ENCODE measurements at places on chromosomes 6 and 20. TPM values are rescaled to one million over a fixed set of nuclear protein-coding genes. Genes with fewer than 3 reads are reported as not detected.
A peak's percentile ranks its signal among the peaks of the same experiment; 100 is the strongest.

Gene UNC93A
- polyA plus RNA-seq = not detected

Gene PGC
- not detected for polyA plus RNA-seq

Gene SLC35F1
- not detected for polyA plus RNA-seq

DNA sequence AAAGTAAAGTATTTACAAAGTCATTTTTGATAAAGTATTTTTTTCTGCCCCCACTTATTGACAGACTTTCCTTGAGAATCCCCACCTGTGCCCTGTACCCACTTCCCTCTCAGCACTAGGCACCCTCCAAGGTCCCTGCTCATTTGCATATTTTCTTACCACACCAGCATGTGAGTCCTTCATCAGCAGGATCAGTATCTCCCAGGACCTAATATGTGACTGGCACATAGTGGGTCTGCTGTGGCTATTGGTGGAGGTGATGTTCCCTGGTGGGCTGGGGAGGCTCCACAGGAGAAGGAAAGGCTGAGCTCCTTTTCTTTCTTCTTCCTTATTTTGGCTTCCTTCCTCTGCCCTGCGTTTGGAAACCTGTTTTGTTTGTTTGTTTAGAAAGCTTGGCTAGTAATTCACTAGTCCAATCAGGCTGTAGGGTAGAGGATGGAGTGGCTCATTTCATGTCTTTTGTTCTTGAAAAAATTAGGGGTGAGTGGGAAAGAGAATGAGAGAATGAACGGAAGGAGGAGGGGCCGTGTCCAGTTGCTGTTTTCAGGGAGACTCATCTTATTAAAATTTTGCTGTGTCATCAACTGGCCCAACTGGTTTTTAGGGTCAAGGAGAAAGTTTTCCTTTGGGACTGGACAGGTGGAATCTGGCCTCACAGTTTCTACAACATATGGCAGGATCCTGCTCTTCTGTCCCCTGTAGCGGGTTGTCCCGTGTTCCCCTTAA lies 2.8 kb upstream of the RNF24 start:
- DNase-seq = peak; percentile 50

DNA sequence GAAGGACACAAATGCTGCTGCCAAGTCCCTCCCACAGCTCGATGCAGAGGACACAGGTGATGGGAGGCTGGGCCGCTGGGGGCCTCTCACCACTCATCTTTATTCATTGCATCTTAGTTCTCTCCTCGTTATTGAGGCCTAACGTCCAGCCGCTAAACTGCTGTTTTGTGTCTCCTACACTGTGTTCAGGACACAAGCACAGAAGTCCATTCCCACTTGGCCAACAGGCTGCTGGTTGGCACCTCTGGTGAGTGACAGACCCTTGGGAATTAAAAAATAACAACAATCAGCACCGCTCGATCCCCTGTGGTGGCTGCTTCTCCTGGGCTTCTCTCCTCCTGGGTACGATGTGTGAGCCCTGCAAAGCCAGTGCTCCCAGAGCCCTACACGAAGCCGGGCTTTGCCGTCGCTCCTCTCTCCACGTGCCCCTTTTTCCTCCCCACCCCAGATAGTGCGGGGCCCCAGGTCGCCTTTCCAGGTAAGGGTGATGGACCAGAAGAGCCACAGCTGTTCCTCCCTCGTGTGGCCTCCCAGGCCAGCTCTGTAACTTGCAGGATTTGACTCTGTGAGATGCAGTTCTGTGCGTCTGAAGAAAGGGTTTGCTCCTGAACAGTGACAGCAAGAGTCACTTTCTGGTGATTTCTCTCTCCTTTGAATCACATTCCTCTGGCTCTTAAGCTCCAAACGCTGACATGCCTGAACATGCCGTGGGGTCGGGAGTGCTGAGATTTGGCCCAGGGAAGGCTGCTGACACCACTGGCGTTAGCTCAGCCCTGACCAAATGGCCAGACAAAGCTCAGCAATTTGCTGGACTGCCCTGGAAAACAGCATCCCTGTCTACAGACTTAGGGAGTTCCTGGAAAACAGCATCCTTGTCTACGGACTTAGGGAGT lies 59.3 kb downstream of the DLL1 start:
- no peak for DNase-seq

Gene TSBP1
- polyA plus RNA-seq = not detected

DNA sequence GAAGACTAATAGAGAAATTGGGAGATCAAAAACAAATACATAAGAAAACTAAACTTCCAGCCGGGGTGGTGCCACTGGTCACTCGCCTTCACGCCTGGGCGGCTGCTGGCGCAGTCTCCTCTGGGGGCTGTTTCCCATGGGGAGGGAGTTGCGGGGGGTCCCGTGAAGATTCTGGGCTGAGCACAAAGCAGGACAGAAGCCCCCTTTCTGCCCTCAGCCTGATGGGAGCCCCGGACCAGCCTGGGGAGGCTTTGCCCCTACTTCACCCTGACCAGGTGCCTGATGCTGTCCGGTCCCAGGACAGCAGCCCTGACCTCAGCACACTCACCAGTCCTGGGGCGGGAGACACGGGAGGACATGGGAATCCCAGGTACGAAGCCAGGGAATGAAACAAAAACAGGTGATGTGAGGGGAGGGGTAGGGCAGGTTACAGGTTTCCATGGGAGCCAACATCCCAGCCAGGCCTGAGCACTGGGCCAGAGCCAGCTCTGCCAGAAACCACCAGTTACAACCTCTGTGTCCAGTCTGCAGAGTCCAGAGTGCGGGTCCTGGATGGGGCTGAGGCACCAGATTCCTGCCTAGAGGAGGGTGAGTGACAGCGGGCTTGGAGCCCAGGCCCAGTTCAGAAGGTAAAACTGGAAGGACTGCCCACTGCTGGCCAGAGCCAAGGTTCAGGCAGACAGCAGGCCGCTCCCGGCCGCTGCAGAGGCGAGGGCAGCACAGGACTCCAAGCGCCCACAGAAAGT lies 326.4 kb downstream of the TAF4 start:
- DNase-seq = no peak

- DNase-seq = no peak
Observed at GRCh38 chr6:24926192-24926591, 9.6 kb downstream of the RIPOR2 start.

Gene TBXT
- not detected for polyA plus RNA-seq

DNA sequence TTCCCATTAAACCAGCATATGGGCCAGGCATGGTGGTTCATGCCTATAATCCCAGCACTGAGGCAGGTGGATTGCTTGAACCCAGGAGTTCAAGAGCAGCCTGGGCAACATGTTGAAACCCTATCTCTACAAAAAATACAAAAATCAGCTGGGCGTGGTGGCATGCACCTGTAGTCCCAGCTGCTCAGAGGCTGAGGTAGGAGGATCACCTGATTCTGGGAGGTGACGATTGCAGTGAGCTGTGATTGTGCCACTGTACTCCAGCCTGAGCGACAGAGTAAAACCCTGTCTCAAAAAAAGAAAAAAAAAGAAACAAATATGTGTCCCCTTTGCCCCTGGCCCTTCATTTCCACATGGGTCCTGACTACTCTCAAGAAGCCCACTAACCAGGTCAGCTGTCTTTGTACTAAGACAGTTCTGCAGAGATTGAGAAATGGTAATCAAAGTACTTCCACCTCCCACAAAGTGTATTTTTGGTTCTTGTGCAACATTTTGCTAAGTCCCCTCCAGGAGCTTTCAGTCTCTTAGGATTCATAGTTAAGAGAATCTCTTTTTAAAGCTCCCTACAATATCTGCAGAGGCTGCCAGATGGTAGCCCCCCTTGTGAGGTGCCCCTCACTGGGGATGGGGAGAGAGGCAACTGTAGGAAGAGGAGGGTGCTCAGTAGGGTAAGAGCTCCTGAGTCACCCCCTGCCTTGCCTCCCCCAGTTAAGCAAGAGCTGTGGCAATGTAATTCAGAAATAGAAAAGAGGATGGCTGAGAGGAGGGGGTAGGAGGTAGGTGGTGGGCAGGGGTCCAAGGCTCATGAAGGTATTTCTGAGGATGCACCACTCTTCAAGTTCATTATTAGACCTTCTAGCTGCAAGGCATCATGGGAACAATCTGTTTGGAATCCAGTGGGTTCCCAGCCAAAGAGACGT lies 16.5 kb upstream of the WFDC2 start:
- no peak for DNase-seq

DNA sequence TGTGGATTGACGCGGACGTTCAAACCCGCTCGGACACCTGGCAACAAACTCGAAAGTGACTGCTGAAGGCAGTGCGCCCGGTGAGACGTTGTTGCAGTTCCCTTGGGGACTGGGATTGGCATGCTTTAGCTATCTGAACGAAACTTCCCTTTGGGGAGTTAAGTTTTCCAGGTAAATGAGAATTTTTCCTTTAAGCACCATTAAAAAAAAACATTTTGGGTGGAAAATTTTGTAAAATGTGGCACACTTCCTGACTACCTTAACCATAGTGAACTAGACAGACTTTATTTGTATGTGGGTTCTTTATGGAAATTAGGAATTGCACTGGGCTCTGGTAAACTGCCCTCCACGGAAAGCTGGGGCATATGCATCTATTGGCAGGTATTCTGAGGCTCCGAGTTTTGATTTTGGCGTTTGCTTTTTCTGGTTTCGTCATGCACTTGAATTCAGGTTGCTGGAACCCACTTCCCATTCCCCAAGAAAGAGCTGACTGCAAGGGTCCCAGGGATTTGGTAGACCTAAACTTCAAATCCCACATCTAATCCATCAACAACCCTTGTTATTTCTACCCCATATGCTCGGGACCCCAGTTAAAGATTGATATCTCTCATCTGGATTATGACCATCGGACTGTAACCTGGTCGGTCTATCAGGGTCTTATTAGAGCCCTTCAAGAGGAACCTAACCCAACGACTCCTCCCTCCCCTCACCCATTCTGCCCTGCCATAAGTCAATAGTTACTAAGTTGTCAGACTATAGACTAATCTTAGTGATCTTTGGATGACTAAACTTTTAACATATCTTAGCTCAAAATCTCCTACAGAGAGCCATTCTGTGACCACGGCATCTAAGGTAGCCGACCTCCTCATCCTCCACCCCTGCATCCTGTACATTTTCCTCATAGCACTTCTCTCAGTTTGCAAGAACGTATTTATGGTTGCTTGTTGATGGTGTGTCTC lies 800 bp upstream of the DYNLT1 start:
- DNase-seq = no peak

- no peak for DNase-seq
Observed at GRCh38 chr20:62760471-62760855, 35.8 kb upstream of the MRGBP start.

Gene TUBB2B
- polyA plus RNA-seq = 8.1 TPM

Gene MLN
- polyA plus RNA-seq = not detected

GRCh38 chr6:150331344-150331743 lies 37.5 kb upstream of the IYD start:
- DNase-seq = no peak

Gene CST4
- not detected for polyA plus RNA-seq
